H7 (cell line): ENCODE measurements at places on chromosomes 7 and 10.
A peak's percentile ranks its signal among the peaks of the same experiment; 100 is the strongest.

- peak; percentile 71 for DNase-seq
These were observed 24.8 kb downstream of the FAM53B start for GRCh38 chr10:124719213-124719851.

GRCh38 chr7:108136191-108136688 is 6.1 kb upstream of the LAMB4 start:
- no peak for DNase-seq

DNA sequence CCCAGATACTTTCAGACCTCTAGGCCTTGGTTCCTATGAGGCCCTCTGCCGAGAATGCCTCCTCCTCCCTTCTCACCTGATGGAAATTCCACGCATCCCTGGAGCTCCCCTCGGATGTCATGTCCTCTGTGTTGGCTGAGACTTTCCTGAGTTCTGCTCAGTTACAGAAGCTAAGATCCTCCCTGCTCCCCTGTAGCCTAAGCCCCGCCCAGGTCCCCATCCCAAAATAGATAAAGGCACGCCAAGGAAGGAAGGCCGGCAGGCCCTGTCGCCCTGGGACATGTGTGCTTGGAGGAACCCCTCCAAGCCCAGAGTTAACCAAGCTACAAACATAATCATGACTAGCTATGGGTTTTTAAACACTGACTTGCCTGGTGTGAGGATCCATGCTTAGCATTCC is 123.5 kb downstream of the SORBS1 start:
- no peak for DNase-seq

- no peak for DNase-seq
These were observed 68.4 kb downstream of the ELFN1 start for GRCh38 chr7:1738511-1738910.

- DNase-seq, result no peak
These were observed 73.6 kb downstream of the SNX10 start for GRCh38 chr7:26365077-26365900.

DNA sequence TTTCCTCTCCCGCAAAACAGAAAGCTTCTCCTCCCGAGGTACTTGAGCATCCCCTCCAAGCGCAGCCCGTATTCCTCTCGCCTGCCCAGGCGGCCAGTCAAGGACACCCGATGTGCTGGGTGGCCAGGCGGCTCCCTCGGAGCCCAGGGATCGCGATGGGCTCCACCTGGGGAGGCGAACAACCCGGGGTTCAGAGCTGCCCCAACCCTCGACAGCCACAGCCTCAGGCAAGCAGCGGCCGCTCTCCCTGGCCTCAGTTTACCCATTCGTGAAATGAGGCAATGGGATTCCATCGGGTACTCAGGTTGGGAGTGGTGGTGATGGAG is 147.4 kb downstream of the CYP26A1 start:
- no peak for DNase-seq

DNA sequence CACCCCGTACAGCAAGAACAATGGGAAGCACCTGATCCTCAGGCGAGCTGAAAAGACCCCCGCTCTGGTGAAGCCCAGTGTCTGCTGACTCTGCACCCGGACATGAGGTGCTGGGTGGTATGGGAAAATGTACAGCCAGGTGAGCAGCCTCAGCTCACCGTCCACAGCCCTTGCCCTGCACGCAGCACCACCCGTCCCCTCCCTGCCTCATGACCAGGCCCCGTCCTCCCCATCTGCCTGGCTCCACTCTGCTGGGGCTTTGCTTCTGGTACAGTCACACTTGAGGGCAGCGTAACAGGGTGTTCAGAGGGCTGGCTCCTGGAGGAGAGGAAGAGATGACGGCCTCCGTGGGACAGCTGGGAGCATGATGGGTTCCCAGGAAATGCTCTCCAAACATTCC is 49.1 kb downstream of the NCAPG2 start:
- DNase-seq, result peak; percentile 54

GRCh38 chr7:69782917-69783684 is 184.8 kb downstream of the AUTS2 start:
- no peak for DNase-seq

GRCh38 chr7:70343519-70343918 is 745.2 kb downstream of the AUTS2 start:
- DNase-seq, result no peak

DNA sequence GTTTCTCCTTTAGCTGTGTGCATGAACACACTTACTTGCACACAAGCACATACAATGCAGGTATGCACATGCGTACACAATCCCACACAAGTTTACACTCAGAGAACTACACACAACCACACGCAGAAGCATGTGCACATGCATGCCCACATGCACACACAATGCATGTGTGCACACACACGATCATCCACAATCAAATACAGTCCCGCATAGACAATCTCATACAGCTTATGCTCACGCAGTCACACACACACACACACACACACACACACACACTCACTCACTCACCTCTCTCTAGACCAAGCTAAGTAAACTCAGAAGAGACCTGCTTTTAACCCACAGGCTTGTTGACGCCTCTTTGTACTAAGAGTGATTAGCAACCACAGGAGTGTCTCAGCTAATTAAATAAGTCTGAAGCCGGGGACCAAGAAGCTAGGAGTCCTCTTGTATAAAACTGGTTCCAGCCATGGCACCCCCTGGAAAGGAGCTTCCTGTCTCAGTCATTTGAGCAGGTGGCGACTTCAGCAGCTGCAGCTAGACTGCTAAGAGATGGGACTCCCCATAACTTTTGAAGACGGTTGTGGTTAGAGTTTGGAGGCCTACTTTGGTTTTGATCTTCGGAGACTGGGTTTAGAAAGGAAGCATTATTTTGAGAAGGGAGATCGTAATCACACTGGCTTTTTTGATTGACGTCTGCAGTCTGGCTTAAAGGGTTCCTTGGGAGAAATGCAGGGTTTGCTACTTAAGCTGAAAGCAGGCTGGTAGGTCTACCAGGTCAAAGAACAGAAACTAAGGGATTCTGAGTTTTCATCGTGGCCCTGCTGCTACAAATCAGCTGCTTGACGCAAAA is 82.3 kb upstream of the ADRB1 start:
- no peak for DNase-seq

- no peak for DNase-seq
These were observed 35.4 kb downstream of the TET1 start for GRCh38 chr10:68595513-68595912.

- no peak for DNase-seq
These were observed 168.6 kb upstream of the CSTF2T start for GRCh38 chr10:51867956-51868355.

GRCh38 chr7:13091974-13092707 is 404.7 kb downstream of the ARL4A start:
- DNase-seq, result no peak

DNA sequence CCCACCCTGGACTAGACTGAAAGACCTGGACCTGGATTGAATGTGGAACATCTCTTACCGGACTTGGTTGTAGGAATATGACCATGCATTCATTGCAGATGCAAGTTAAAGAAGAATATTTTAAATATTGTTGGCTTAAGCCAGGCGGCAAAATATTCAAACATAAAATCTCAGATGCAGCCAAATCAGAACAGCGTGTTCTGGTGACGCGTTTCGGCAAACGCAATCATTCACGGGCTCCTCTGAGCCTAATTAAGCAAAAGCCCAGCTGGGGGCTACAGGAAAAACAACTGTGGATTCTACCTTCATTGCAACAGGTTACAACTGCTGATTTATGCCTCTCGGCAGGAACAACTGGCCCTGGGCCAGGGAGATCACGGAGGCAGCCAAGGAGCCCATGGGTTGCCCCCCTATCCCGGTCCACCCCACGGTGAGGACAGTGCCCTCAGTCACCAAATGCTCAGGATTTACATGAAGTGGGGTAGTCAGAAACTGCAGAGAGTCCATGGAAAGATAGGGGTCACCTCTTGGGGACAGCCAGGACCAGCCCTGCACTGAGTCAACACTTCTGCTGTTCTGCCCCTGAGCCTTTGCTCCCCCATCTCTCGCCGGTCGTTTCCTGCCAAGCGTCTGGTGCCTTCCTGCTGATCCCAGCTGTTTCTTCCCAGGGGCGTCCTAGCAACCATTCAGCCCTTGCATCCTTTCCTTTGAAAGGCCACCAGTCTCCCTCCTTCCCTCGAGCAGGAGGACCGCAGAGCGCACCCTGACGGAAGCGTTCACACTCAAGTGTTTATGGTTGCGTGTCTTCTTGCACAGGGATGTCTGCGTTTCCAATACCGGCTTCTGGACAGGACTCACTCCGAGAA is 64.4 kb upstream of the SFMBT2 start:
- DNase-seq, result peak; percentile 49

- DNase-seq, result no peak
These were observed 1055.3 kb downstream of the REEP3 start for GRCh38 chr10:64576497-64576896.

GRCh38 chr7:22447008-22447407 is 53.0 kb downstream of the STEAP1B start:
- DNase-seq, result no peak

GRCh38 chr10:73018632-73019031 is 64.0 kb upstream of the PLA2G12B start:
- no peak for DNase-seq

DNA sequence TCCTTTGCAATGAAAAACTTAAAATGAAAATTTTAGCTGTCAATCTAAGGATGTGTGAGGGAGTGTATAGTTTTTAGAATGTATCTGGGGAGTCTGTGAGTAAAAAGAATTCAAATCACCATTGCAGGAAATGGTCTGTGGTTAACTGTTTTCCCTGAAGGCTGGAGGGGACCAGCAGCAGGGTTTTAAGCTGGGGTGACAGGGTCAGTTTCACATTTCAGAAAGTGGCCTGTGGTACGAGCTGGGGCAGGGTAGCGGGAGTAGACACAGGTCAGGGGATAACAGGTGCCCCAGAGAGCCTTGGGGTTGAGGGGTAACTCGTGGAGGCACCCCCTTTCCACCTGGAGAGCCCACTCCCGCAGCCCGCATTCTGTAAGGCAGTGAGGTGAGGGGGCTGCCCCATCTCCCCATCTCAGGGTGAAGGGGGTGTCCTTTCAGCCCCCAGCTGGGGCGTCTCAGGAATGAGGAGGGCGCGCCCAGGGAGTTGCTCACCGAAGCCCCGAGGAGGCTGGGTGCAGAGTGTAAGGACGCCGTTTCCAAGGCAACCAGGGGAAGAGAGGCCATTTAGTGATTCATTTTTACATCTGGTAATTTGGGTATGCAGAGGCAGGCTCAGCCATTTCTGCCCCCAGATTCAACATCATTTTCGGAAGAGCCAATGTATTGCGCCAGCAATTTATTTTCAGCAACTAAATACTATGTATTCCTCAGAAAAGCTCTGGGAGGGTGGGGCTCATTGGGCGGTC is 168.9 kb downstream of the SLIT1 start:
- DNase-seq, result peak; percentile 46

- DNase-seq, result no peak
These were observed 57.8 kb downstream of the TBXAS1 start for GRCh38 chr7:139886899-139887298.

DNA sequence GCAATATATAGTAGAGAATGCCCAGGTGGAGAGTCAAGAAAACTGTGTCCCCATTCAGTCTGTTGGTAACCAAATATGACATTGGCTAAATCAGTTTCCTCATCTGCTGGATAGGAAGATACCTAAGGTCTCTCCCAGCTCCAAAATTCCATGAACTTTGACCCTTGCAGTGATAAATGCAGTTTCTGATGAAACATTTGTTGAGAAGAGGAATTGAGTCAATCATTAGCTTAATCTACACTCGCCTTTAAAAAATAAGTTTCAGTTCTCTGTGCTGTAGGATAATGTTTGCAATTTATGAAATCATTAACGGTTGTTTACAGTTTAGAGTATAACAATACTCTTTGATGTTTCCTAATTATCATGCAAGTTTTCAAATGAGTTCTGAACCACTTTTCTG is 38.0 kb upstream of the SLC25A13 start:
- DNase-seq, result no peak

DNA sequence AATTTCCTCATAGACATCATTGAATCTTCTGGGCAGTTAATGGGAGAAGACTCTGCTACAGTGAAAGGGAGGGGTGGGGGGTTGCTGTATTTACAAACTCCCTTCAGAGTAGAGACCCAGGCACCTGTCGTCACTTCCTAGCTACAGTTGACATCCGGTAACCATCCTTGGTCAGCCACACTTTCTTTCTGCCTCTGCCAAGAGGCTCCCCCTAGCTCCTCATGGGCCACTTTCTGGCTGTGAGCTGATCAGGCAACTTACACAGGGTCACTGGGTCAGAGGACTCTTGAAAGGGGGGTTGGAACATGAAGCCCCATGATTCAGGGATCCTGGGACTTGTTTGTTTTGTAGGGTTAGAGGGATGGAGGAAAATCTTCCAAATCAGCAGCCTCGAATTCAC is 1.2 kb downstream of the TECPR1 start:
- peak; percentile 66 for DNase-seq

- DNase-seq, result no peak
These were observed 63.8 kb downstream of the FOXP2 start for GRCh38 chr7:114478384-114478783.

- DNase-seq, result peak; percentile 84
These were observed 457 bp downstream of the NSUN5 start for GRCh38 chr7:73308074-73308664.

DNA sequence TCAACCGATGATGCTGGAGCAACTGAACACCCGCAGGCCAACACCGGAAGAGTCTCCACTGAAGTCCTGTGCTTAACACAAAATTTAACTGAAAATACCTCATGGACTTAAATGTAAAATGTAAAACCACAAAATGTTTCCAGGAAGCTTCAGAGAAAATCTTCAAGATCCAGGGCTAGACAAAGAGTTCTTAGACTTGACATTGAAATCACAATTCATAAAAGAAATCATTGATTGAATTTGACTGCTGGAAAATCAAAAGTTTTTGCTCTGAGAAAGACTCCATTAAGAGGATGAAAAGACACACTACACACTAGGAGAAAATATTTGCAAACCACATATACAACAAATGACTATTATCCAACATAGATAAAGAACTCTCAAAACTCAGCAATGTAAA is 234.7 kb upstream of the PPP2R2D start:
- DNase-seq, result no peak
